Mesothelial cell of epicardium (in vitro differentiated cells): ENCODE measurements at places on chromosomes 5 and 9. TPM values are rescaled to one million over a fixed set of nuclear protein-coding genes. Genes with fewer than 3 reads are reported as not detected.

The PHYHD1 gene
- total RNA-seq = 22.2 to 25.4 TPM (median 24.3 TPM) in 3 replicates

The TMEM267 gene
- 9.4 to 10.1 TPM (median 9.8 TPM) in 3 replicates for total RNA-seq

The NTNG2 gene
- total RNA-seq = 6.4 to 8.3 TPM (median 8.1 TPM) in 3 replicates

The RHOBTB3 gene
- total RNA-seq = 146 to 154 TPM (median 153 TPM) in 3 replicates

The ADAMTSL2 gene
- total RNA-seq = 6.2 to 7.0 TPM (median 6.5 TPM) in 3 replicates

The GARIN3 gene
- total RNA-seq = not detected in 3 replicates

The FOXD1 gene
- total RNA-seq = 0.09 TPM in 1 of 3 replicates, not detected in the others

DNA sequence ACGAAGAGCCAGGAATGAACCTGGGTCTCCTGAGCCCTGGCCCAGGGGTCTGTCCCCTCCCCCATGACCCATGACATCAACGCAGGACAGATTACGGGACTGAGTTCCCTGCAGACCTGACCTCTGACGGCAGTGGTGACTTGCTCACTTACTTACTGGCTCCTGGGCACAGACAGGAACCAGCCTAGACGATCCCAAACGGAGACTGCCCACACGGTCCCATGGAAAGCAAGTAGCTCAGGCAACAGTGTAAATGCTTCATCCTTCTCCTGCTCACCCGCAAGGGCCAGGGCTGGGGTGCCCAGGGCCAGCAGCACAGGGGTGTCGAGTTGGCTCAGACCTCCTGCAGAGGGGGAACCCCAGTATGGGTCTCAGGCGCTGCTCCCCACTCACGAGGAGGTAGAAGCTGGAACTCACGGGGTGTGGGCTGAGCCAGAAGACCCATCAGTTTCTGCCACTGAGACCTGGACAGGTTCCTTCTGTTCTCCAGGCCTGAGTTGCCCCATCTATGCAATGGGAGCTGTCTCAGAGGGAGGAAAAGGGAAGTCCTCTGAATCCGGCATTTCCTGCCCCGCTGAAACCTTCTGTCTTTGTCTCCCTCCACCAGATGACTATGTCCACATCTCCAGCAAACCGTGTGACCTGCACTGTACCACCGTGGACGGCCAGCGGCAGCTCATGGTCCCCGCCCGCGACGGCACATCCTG lies 5.6 kb downstream of the ADAMTSL2 start:
- H3K36me3 ChIP-seq = no peaks in the 10 kb centered on the region
- no peak overlapping the region for H3K4me3 ChIP-seq
- H3K27me3 ChIP-seq = no peaks in the 10 kb centered on the region
- no peak overlapping the region for H3K27ac ChIP-seq

DNA sequence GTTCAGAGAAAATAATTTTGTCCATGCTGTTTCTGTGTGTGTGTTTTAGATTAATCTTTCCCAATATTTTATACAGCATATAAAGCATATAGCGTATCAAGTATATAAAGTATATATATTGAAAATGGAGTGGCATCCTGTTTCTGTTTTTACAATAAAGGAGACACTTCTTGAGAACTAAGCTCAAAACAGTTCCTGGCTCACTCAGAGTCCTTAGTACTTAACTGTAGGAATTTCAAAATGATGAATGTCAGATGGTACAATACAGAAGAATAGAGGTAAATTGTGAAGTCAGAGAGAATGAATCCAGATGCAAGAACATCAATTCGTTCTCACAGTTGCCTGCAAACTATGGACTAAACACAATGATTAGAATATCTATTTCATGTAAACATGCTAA lies 68.7 kb upstream of the TAS2R1 start:
- H3K36me3 ChIP-seq = no peaks in the 10 kb centered on the region
- no peaks in the 10 kb centered on the region for H3K27me3 ChIP-seq
- H3K4me1 ChIP-seq = peaks cover 49% of the 10 kb centered on the region
- H3K4me3 ChIP-seq = no peak overlapping the region
- peak overlapping the region; percentile 59 for H3K27ac ChIP-seq
- DNase-seq = no peak

- H3K27me3 ChIP-seq = no peaks in the 10 kb centered on the region
- DNase-seq = no peak
- H3K36me3 ChIP-seq = no peaks in the 10 kb centered on the region
- peaks cover 10% of the 10 kb centered on the region for H3K4me1 ChIP-seq
- H3K27ac ChIP-seq = no peak overlapping the region
- H3K4me3 ChIP-seq = no peak overlapping the region
These were observed 34.6 kb downstream of the CTSL start for GRCh38 chr9:87760529-87760928.

GRCh38 chr5:67149951-67150523 lies 46.6 kb downstream of the CD180 start:
- H3K36me3 ChIP-seq = peaks cover 22% of the 10 kb centered on the region
- H3K4me1 ChIP-seq = peaks cover 17% of the 10 kb centered on the region
- H3K27ac ChIP-seq = no peak overlapping the region
- H3K27me3 ChIP-seq = no peaks in the 10 kb centered on the region
- H3K4me3 ChIP-seq = no peak overlapping the region

GRCh38 chr9:128428644-128429512 lies 8.2 kb downstream of the CERCAM start:
- DNase-seq = no peak
- H3K36me3 ChIP-seq = peaks cover 19% of the 10 kb centered on the region
- H3K27me3 ChIP-seq = no peaks in the 10 kb centered on the region
- peak overlapping the region; percentile 8 for H3K4me3 ChIP-seq
- H3K27ac ChIP-seq = no peak overlapping the region
- H3K4me1 ChIP-seq = no peaks in the 10 kb centered on the region

- DNase-seq = peak; percentile 63
- H3K27ac ChIP-seq = no peak overlapping the region
- H3K4me1 ChIP-seq = no peaks in the 10 kb centered on the region
- H3K36me3 ChIP-seq = no peaks in the 10 kb centered on the region
These were observed 47.1 kb upstream of the SH3GL2 start for GRCh38 chr9:17531642-17532254.

DNA sequence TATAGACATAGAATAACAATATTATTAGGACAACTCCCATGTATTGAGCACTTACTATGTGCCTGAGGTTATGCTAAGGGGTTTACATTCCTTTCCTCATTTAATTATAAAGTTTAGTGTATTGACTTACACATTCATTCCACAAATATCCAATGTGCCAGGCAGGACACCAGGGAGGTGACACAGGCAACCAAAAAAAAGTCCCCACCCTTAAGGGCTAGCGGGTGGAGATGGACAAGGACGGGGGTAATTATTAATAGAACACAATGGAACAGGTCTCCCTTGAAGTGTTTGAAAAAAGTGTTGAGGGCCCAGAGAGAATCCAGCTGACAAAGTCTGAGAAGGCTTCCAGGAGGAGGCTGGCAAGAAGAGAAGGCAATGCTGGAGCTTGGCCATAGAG lies 5.7 kb downstream of the TBC1D2 start:
- DNase-seq = no peak
- H3K4me3 ChIP-seq = no peak overlapping the region
- H3K4me1 ChIP-seq = peaks cover 42% of the 10 kb centered on the region
- H3K27ac ChIP-seq = peak overlapping the region; percentile 35
- H3K36me3 ChIP-seq = no peaks in the 10 kb centered on the region

DNA sequence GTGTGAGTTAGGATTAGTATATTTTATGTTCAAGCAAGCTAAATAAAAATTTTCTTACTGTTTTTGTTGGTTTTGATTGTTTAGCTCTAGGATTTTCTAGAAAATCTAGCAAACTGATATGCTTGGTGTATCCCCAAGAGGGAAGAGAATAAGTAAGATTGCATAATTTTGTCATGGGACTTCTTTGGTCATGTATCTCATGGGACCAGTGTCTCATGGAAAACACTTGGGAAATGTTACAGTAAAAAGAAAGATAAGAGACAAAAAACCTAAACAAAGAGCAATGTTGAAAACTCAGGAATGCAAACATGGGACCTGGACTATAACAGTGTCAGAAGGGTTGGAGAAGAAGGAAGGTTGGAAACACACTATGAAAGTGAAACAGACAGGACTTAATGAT lies 119.4 kb downstream of the TLR4 start:
- H3K4me1 ChIP-seq = no peaks in the 10 kb centered on the region
- DNase-seq = no peak
- H3K4me3 ChIP-seq = no peak overlapping the region
- no peaks in the 10 kb centered on the region for H3K36me3 ChIP-seq
- H3K27me3 ChIP-seq = no peaks in the 10 kb centered on the region
